ENCODE measurements at places on chromosomes 3 and 15.

GRCh38 chr3:117927825-117928224, 1106.8 kb downstream of the IGSF11 start:
- no peak for DNase-seq

- DNase-seq: no peak
Observed at GRCh38 chr3:106326941-106327695, 458.3 kb upstream of the CBLB start.

GRCh38 chr15:101672298-101672697, 20.1 kb upstream of the TM2D3 start:
- no peak for DNase-seq

DNA sequence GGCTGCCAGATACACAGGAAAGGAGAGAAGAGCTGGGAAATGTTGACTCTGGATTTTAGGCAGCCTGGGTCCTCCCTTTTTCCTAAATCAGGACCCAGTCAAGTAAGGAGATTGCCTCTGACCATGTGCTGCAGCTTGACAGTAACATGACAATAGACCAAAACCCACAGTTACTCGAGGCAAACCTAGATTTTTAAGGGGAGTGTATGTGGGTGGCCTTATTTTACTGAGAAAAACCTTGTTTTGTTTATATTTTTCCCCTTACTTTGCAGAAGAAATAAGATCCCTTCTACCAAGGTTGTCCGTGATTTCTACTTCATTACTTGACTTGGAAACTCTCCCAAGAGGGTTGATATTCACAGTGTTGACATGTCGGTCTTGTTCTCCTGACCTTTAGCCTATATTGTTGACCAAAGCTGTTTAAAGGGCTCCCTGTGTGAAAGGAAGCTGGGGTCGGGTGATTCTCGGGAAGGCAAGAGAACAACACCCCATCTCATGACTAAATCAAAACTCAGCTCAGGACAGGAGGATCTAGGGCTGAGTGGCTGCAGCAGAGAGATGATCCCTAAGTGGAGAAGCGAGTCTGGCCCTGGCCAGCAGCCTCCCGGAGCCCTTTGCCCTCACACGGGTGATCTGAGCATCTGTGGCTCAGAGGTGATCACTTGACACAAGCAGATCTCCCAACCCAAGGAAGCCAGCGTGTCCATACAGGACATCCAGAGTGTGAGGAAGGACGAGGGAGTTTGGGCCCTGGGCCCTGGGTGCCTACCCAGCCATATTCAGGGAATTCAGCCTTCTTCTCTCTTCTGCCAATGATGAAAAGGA, 31.0 kb upstream of the SLCO2A1 start:
- DNase-seq: no peak

DNA sequence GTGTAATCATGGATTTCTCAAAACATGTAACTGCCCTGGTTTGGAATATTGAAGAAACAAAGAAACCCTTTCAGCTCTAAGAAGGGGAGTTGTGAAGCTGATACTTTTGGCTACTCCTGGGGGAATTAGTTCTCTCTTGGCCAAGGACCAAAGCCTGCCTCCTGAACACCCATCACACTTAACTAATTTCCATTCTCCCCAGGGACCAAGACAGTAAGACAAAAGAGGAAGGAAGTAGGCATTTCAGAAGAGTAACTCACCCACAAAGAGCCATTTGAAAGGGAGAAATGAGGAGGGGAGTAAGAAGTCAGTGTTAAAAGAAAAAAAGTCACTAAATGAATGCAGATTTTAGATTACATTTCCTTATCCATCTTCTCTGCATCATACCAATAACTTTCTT, 328.0 kb upstream of the SOX2 start:
- DNase-seq: no peak
